Renal cortical epithelial cell (primary cell): ENCODE measurements at places on chromosomes 7 and 10. TPM values are rescaled to one million over a fixed set of nuclear protein-coding genes. Genes with fewer than 3 reads are reported as not detected.

The TLX1 gene
- not detected in 2 replicates for total RNA-seq

DNA sequence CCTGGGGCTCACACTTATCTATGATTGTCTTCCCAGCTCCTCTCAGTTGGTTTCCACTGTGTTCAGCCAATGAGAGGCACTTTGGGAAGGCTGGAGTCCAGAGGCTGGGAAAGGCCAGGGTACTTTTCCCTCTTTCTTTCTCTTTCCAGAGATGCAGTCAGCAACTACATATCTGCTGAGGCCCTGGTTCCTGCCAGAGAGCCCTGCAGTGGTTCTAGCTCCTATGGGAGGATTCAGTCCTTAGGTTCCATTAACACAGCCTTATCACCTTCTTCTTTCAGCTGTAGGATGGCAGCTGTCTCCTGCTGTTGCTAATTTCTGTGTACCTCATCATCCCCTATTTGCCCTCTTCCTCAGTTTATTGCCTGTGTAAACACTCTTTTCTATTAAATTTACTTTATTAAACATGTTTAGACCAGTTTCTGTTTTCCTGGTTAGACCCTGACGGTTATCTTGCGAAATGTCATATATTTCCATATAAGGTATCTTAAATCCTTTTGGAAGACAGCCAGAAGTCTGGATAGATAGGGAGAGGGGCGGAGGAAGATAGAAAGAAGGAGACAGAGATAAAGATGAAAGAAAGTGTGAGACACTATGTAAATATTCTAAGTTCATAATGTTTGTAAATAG is 100.3 kb downstream of the HGF start:
- DNase-seq, result no peak

- no peak for DNase-seq
Observed at GRCh38 chr7:55570218-55570873, 2.0 kb downstream of the VOPP1 start.

DNA sequence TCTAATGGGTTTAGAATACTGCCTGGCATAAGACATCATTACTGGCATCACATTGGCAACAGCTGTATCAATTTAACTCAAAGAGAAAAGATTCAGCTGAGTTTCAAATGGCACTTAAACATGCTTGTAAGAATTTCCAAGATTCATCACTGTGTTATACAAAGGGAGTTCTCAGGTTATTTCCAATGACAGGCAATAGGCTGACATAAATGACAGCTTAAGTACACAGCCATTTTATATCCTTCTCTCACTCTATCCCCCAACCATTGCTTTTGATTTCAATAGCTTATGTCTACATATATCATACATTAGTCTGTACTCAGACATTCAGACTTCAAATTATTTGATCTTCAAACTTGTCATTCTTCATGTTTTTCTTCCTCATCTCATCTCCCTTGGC is 45.5 kb upstream of the CABCOCO1 start:
- no peak for DNase-seq

GRCh38 chr10:115945701-115946445 is 327.1 kb downstream of the GFRA1 start:
- no peak for DNase-seq
